ENCODE measurements at places on chromosomes 3 and 15.

DNA sequence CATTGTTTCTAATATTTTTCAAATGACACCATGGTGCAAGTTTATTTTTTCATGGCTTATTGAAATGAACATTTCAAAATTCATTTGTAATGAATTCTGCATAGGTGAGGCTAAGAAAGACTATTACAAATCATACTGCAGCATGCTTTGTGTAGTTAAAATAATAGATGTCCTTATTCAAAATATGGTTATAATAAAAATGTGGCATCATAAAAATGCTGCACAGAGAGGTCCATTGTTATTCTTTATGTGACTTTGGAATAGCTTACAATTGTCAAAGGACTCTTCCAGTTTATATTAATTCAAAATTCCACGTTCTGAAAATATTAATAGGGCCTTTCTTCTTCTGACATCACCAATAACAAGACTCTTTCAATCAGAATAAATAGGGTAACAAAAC lies 222.7 kb downstream of the GAP43 start:
- DNase-seq = no peak

GRCh38 chr15:68797599-68798345 lies 22.9 kb downstream of the ANP32A start:
- peak; percentile 33 for DNase-seq

DNA sequence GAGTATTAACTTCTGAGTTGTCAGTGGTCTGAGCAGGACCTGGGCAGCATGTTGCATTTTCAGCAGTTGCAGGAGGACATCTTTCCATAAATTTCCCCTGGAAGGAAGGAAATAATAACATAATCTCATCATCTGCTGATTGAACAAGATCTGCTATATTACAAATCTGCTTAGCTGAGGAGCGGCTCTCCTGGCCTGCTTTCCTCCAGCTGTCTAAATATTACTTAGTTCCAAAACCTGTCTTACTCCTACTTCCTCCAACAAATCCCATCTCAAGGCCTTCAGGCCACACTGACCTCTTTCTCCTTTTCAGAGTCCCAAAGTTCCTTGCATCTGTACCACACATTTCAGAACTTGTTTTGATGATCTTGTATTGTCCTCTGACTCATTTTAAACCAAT lies 364.4 kb upstream of the MCTP2 start:
- no peak for DNase-seq

- DNase-seq = no peak
These were observed 11.4 kb downstream of the CHRD start for GRCh38 chr3:184391266-184391665.

DNA sequence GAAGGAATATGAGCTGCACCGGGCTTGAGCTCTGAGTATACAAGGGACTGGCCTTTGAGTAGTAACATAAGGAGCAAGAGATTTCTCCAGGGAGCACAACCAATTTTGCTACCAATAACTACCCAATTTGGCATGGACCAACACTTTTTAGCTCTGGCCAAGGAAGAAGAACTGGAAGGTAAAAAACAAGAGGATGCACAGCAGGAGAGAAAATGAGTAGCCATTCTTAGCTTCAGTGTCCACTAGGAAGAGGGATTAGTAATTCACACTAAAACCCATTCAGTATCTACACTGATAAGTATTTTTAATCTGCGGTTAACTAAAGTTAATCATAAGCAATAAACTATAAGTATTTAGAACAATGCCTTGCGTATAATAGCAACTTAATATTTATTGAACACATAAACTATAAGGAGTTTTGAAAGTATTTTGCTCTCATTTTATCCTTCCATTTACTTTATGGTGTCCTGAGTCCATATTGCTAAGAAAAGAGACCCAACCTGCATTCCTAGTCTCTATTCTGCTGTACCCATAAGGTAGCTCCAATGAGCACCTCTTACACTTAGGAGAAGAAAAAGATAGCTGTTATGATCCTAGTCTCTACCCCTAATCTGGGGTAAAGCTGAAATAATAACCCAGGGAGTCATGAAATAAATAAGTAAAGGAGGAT lies 268.9 kb downstream of the IGSF11 start:
- no peak for DNase-seq

GRCh38 chr3:134894533-134894932 lies 99.5 kb downstream of the EPHB1 start:
- DNase-seq = no peak

- DNase-seq = no peak
These were observed 12.6 kb upstream of the SPPL2A start for GRCh38 chr15:50778086-50778485.

GRCh38 chr3:52405601-52406110 lies 39.2 kb downstream of the SEMA3G start:
- no peak for DNase-seq

DNA sequence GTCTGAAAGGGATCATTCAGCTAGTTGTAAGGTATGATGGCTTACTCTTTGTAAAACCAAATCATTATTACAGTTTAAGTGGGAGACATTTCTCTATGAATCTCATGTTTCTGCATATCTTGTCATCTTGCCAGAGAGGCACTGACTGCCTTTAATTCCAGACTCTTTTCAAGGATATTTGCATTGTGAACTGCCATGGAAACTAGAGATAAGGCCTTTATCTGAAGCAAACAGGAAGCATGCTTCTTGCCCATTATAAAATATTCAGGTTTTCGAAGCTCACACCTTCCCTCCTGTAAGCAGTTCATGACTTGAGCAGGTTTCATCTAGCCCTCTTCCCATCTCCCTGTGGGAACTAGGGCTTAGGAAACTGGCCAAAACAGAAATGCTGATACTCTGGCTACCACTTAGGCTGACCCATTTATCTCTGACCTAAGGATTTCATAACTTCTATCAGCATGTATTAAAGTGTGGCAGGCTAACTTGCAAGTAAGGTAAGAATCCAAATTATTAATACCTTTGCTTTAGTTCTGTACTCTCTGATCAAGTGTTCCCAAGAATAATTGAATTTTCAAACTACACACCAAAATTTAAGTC lies 326.6 kb upstream of the ALCAM start:
- no peak for DNase-seq

DNA sequence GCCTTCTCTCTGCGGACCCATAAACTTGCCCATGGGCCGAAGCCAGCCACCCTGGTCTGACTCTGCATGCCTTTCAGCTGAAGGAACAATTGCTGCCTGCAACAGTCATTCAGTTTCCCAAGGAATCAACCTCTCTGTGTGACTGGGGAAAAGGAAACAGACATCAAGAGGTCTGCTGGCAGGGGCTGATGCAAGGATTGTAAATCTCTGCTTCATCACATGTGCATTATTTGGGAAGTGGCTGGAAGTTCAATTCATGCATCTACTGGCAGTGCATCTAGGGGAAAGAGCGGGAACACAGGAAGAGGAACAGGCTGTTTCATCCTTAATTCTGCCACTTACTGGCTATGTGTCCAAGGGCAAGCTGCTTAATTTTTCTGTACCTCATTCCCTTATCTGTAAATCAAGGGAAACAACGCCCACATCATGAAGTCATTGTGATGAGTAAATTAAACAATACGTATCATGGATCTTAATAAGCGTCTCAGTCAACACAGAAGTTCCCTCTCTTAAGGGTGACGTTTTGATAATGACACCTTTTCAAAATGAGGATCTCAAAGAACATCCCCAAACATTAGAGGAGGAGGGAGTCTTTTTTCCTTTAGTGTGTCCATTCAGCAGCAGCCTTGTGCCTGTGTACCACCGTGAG lies 17.4 kb upstream of the ADPGK start:
- no peak for DNase-seq

- no peak for DNase-seq
These were observed 240.6 kb upstream of the NAALADL2 start for GRCh38 chr3:174618368-174619080.

DNA sequence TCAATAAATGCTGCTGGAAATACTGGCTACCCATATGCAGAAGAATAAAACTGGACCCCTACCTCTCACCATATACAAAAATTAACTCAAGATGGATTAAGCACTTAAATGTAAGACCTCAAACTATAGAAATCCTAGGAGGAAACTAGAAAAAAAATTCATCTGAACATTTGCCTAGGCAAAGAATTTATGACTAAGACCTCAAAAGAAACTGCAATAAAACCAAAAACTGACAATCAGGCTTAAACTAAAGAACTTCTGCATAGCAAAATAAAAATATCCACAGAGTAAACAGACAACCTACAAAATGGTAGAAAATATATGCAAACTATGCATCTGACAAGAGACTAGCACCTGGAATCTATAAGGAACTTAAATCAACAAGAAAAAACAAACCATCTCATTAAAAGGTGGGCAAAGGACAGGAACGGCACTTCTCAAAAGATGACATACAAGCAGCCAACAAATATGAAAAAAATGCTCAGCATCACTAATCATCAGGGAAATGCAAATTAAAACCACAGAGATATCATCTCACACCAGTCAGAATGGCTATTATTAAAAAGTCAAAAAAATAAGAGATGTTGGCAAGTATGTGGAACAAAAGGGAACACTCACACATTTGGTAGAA lies 47.0 kb downstream of the MYO9A start:
- no peak for DNase-seq

DNA sequence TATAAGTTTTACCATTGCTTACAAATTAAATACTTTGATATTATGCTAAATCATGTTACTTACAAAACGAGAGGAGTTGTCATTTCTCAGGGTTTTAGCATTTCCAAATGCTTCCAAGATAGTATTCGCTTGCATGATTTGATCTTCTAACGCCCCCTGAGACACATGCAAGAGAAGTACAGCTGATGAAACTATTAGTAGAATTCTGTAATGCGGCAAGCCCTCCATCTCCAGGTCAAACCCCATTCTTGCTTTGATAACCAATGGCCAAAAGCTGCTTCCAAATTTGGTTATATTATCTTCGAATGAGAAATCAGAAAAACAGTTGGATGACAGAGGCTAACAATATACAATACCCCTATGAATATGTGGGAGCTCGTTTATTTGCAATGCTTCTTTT lies 14.7 kb downstream of the MYH15 start:
- DNase-seq = no peak

- no peak for DNase-seq
These were observed 65.9 kb upstream of the PAQR5 start for GRCh38 chr15:69232765-69233164.

GRCh38 chr3:105907777-105908176 lies 39.0 kb upstream of the CBLB start:
- DNase-seq = no peak

- no peak for DNase-seq
These were observed 68.0 kb downstream of the C3orf70 start for GRCh38 chr3:185084901-185085300.

DNA sequence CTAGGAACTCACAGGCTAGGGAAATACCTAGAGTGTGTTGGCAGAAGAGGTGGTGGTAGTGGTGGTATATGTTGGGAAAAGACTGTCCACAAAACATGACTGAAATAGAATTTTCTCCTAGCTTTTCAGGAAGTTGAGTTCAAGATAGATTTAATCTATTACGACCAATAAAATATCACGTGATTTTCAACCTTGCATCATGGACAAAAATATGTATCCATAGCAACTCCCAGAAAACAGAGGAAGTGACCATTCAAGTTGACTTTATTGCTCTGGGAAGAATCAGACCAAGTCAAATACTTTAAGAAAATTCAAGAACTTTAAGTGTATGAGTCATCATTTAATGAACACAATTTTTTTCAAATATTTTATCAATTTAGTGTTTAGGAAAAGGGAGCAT lies 347.0 kb upstream of the ZNF385D start:
- no peak for DNase-seq

GRCh38 chr3:14531856-14532395 lies 8.2 kb downstream of the GRIP2 start:
- no peak for DNase-seq

DNA sequence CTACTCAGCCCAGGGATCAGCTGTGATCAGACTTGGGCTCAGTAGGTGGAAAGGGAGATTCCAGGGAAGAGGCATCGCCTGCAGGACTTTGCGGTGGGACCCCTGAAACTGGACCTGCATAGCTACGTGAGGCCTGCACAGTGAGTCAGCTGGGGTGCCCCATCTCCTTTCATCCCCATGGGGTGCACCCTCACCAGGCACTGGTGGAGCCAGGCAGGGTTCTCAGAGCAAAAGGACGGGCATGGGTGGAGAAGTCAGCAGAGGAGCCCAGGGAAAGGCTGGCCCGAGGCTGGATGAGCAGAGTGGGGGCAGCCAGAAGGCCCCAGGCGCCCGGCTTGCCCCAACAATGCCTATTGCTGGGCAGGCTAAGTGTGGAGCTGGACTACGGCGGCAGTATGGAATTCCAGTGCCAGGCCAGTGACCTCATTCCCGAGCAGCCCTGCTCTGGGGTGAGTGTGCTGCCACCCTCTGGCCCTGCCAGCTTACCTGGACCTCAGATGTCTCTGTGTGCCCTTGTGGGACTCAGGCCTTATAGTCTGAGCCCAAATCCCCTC lies 19.7 kb downstream of the ACAA1 start:
- DNase-seq = no peak

DNA sequence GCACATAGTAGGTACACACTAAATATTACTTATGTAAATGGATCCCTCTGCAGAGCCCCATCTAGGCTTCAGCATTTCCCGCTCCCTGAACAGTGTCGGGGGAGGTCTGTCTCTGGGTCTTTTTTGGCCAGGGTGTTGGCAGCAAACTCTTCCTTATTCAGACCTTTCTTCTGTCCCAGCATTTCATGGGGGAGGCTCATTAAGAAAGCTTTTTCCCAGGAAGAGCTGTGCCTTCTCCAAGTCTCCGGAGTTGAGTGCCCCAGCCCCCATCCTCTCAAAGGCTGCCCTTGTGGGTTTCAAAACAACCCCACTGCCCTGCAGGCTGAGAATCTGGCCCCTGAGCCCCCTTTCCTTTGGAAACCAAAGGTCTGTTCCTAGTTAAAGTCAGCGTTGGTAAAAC lies 25.1 kb downstream of the SLC6A11 start:
- no peak for DNase-seq

DNA sequence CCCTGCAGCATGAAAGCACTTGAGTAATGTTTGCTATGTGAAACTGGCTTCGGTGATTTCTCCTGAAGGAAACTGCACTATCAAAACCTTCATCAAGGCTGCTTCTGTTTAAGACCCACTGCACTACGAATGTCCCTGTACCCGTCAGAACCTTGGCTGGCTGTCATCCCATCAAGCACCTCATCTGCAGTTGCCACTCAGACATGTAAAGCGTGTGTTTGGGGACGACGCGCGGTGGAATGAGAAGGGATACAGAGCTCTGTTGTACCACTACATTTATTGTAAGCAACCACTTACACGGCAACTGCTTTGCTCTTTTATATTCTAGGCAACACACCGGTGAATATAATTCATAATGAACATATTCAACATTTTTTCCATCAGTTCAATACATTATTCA lies 147.6 kb downstream of the TIGIT start:
- no peak for DNase-seq
